NCI-H1930 (cell line): ENCODE measurements at places on chromosomes 5 and 9.

- DNase-seq, result no peak
Measured at GRCh38 chr5:105428451-105429380, 1866.1 kb upstream of the NUDT12 start.

DNA sequence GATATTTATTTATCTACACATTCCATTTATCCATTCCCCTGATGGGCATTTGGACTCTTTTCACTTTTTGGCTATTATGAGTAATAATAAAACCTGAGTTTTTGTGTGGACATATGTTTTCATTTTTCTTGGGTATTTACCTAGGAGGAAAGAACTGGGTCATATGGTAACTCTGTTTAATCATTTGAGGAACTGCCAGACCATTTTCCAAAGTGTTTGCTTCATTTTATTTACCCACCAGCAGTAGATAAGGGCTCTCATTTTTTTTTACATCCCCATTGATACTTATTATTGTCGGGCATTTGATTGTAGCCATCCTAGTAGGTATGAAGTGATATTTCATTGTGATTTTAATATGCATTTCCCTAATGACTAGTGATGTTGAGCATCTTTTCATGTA, 7.7 kb upstream of the PTPDC1 start:
- DNase-seq, result no peak

GRCh38 chr9:88586452-88586851, 51.5 kb downstream of the NXNL2 start:
- no peak for DNase-seq

DNA sequence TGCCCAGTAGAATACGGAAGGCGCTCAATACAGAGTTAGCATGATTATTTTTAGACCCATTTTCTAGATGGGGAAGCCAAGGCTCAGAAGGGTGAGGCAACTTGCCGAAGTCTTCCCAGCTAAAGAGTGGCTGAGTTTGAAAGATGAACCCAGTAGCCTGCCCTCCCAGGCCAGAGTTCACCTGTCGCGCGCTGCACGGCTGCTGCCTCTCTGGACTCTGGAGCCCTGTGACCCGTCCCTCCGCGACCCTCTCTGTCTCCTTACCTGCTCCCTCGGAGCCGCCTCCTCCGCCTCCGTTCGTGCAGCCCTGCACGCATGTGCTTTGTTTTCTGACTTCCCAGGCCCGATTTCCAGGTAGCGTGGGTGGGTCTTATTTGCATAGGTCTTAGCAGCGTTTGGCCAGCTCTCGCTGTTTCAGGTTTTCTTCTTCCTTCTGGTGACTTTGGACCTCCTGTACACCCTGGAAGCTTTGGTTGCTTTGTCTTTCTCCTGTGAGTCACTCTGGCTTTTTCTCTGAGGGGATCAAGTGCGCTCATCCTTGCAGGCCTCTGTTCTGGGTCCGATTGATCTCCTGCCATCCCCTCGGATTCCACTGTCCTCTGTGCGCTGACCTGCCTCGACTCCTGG, at the start of gene RNF183:
Gene RNF183 (minus strand): TSS at position 585 of the 627 bp plus-strand sequence. CDS start 5,192 bp downstream, outside the sequence.
- DNase-seq, result no peak

GRCh38 chr9:135224921-135225541, 137.6 kb downstream of the OLFM1 start:
- DNase-seq, result no peak

DNA sequence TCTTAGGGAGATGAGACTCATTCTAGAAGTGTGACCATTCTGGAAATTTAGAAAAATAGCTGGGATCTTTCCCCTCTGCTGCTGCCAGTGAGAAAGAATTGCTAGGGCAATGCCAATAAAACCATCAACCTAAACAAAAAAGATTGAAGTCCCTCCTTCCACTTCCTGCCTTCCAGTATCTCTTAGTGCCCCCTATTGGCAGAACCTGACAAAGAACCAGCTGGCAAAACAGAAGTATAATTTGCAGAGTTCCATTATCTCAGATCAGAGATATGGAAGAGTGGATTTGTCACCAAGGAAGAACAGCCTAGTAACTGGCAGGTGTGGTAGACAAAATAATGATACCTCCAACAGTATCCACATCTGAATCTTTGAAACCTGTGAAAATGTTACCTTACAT, 13.8 kb upstream of the PLCXD3 start:
- peak; percentile 3 for DNase-seq

DNA sequence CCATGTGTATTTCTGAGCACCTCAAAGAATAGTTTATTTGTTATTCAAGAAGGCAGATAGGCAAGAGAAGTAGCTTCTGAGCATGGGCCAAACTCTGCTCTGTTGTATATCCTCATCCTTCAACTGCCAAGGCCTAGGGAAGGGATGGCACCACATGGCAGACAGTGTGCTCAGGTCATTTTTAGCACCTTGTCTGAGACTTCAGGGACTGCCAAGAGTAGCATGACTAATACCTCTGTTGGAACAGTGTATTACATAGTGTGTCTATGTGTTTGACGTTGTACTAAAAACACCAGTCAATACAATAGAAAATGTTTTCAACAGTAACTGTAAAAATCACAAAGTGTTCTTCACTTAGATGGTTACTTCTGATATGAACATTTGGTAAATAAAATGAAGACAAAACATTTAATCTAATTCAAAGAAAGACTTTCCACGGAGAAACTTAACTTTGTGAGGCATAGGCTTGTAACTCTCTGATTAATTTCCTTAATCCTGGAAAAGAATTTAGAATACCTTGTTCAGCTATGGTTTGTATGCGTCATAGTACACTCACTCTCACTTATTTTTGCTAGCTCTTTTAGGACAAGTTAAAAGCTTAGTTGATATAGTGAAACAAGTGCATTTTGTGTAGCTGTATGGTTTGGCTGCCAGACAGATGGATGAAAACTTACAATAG, 318.4 kb upstream of the RIOK2 start:
- no peak for DNase-seq

GRCh38 chr5:133552925-133553525, 59.3 kb downstream of the FSTL4 start:
- no peak for DNase-seq

DNA sequence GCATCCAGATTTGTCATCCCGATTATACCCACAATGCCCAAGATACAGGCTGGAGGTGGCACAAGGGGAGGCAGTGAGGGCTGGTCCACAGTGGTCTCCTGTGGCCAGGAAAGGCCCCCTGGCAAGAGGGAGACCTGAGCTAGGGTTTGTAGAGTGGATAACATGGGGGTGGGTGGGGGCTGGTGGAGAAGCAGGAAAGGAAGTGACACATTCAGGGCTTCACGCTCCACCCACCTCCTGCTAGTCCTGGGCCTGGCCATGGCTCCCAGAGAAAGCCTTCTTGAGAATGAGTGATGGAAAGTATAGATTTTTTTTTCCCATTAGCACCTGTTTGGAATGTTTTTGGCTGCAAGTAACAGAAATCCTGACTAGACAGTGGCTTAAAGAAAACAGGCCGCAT, 81.3 kb downstream of the ANKRD33B start:
- no peak for DNase-seq

DNA sequence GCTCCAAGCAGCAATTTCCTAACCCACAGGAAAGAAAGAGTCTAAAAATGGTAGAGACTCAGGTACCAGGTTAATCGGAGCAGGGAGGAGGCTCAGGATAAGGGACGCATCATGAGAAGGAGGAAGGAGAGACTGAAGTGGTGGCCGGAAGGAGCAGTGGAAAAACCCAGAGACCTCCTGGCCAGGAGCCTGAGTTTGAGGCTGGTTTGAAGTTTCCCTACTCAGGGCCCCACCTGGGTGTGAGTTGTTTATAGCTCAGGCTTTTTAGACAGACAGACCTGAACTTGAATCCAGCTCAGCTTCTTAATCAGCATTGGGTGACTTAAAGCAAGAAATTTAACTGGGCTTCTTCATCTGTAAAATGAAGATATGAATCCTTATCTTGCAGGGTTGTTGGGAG, 11.9 kb upstream of the AQP7 start:
- DNase-seq, result no peak

- DNase-seq, result no peak
Measured at GRCh38 chr5:140215276-140215675, 40.3 kb downstream of the CYSTM1 start.
